Activated CD4-positive, alpha-beta T cell treated with anti-CD3 and anti-CD28 coated beads, Interleukin-2, amount 10 ng/mL, durations not matched to agents 24 days and 14 days (primary cell): ENCODE measurements at places on chromosomes 6 and 20.

DNA sequence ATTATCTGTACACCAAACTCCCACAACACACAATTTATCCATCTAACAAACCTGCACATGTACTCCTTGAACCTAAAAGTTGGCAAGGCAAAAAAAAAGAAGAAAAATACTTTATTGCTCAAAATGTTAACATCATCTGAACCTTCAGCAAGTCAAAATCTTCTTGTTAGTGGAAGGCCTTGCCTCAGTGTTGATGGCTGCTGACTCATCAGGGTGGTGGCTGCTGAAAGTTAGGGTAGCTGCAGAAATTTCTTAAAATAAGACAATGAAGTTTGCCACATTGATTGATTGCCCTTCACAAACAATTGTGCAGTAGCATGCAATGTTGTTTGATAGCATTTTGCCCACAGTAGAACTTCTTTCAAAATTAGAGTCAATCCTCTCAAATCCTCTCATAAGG is 2.7 kb upstream of the WFDC11 start:
- DNase-seq, result no peak

DNA sequence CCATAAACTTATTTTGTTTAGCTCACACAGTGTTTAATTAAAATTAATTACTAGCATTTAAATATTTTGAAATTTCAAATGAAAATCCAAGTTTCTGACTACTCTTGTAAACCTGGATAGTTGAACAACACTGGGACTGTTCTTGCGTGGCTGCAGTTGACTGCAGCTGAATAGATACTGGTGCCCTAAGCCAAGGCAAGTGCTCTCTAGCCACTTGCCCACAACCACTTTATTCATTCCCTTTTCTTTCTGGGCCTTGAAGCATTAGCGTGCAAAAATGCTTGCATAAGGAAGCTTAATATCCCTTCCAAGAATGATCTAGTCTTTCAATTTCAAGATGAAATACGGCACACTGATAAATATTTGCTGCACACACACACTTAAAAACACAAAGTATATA is 676.0 kb upstream of the MARCKS start:
- DNase-seq, result no peak

- DNase-seq, result no peak
These were observed 82.8 kb downstream of the COL9A1 start for GRCh38 chr6:70219943-70220613.

DNA sequence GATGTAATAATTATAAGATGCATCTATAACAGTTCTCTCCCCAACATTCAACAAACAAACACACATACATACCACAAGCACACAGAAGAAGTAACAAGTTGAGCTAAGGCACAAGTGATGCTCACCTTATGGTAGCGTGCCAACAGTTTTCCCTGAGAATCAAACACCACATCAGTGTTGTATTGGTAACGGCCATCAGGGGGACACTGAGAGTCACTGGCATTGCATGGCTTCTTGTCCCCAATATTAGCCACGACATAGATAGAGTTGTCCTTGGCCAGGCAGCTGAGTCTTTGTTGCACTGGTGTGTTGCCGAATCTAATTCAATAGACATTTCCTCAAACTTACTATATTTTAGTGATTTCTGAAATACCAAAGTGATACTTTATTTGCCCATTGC is 14.8 kb upstream of the VNN1 start:
- no peak for DNase-seq
